ENCODE measurements at places on chromosomes 1 and 21.

DNA sequence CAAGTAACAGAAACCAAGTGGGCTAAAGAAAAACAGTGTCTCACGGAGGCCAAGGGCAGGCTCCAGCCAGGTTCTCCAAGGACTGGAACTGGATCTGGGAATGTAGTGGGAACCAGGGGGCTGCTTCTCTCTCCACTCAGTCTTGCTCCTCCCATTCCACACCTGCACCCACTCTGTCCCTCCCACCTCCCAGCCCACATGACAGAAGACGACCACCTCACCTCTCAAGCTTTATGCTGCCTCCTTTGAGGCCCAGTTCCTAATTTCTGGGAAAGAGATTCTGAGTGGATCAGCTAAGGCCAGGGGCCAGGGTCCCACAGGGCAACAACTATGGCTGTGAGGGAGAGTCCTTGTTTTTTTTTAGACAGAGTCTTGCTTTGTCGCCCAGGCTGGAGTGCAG, 18.8 kb upstream of the CEP85 start:
- DNase-seq = no peak

GRCh38 chr21:36093512-36093911, 23.7 kb downstream of the CBR1 start:
- no peak for DNase-seq

DNA sequence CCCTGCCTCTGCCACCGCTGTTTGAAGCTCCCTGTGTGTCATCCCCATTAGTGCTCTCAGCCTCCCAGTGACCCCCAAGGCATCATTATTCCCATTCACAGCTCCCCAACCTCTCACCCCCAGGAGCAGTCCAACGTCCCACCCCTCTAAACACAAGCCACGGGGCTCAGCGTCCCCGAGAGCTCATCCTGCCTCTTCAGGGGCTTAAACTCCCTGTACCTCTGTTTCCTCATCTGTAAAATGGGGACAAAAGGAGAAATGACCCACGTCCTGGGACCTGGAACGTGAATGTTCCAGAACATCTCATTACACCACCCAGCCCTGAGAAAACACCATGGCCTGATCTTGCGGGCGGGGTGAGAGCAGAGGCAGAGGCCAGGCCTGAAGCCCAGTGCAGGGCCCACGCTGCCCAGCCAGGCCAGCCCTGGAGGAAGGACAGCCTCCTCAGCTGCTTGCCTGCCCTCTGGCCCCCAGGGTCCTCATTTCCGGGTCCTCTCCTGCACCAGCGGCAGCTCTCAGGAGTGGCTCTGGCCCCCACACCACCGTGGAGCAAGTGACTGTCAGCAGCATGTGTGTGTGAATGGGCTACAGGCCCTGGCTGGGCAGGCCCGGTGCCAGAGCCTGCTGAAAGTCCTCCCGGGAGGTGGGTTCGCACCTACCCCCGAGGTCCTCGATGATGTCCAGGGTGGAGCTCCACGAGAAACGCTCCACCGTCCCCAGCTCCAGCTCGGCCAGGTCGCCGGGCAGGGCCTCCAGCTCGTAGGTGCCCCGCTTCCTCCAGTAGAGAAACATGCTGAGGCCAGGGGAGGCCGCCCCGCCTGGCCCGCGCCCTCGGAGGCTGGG, 14.1 kb upstream of the PLEKHG5 start:
- DNase-seq = no peak

DNA sequence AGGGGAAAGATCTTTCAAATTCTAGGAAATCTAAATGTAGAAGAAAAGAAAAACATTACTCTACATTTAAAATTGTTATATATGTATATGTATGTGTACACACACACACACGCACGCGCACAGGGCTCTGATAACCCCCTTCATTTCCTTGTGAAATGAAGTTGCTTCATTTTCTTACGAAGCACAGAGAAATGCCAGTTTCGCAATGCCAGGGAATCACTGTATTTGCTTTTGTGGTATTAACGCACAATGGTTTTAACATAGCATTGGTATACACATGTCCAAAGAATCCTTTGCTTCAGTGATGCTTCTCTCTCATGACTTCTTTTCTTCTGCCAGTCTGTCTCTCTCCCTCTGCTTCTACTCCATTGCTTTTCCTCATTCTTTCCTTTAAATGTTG, 8.4 kb upstream of the DDAH1 start:
- DNase-seq = no peak

DNA sequence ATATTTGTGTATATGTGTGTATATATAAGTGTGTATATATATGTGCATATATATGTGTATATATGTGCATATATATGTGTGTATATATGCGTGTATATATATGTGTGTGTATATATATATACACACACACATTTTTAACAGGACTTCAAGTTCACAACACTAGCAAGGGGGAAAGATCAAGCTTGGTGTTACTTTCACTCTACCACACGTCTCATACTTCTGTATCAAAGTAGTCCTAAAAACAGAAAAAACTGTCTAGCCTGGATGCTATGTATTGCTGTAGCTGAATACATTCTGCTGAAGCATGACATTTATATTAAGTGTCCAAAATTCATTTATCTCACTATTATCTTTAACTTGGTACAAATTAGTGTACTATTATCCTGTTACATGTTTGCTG, 17.9 kb upstream of the ATP6V1G3 start:
- DNase-seq = no peak

DNA sequence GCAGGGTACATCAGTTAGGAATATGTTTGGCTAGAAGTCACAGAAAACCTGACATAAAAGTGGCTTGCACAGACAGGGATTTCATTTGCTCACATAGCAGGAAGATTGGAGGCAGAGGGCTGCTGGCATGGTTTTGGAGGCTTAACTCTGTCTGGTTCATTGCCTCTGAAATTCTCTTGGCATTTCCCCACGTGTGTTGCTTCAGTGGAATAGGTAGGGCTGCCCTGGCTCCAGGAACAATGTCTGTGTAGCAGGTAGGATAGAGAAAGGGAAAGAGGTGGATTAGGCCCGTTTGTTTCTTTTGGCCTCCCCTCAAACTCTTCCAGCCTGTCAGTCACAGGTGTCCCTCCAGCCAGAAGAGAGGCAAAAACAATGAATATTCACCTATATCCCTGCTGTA, 20.5 kb upstream of the SIPA1L2 start:
- no peak for DNase-seq

GRCh38 chr1:111802110-111802509, 46.4 kb downstream of the DDX20 start:
- DNase-seq = no peak

GRCh38 chr21:38989379-38989744, 183.6 kb downstream of the ETS2 start:
- DNase-seq = no peak

GRCh38 chr1:36172983-36173382, 17.0 kb downstream of the MAP7D1 start:
- peak; percentile 73 for DNase-seq

DNA sequence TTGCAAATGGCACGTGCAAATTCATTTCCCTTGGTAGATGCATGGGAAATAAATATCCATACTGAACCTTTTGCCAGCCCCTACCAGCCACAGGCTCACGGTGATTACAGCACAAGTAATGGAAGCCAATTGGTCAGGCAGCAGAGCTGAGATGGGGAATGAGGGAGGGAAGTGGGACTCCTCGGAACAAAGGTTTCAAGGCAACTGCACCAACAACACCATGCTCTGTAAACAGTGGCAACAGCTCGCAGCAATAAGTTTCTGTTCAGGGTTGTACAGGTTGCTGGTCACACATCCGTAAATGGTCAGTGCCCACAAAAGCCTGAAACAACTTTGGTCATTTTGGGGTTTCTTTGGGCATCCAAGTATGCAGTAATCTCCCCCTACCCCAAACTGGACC, 62.7 kb upstream of the LPGAT1 start:
- no peak for DNase-seq

GRCh38 chr1:244328476-244328875, 123.2 kb downstream of the ADSS2 start:
- DNase-seq = no peak

- no peak for DNase-seq
Measured at GRCh38 chr1:164693564-164694359, 134.8 kb downstream of the PBX1 start.

GRCh38 chr1:83508485-83509151, 490.3 kb downstream of the TTLL7 start:
- peak; percentile 95 for DNase-seq

- DNase-seq = no peak
Measured at GRCh38 chr1:7640920-7641585, 130.0 kb upstream of the VAMP3 start.

- peak; percentile 5 for DNase-seq
Measured at GRCh38 chr21:27645285-27645684, 678.4 kb upstream of the ADAMTS5 start.

- no peak for DNase-seq
Measured at GRCh38 chr21:17708522-17709265, 96.0 kb upstream of the BTG3 start.

GRCh38 chr1:219350172-219350931, 176.7 kb downstream of the LYPLAL1 start:
- DNase-seq = no peak

- no peak for DNase-seq
Measured at GRCh38 chr1:171663854-171664575, 11.5 kb upstream of the MYOC start.

GRCh38 chr21:44548381-44548780, 2.9 kb downstream of the KRTAP10-2 start:
- no peak for DNase-seq

- peak; percentile 98 for DNase-seq
Measured at GRCh38 chr1:44799770-44800584, at the start of gene PLK3. PLK3 (plus strand) TSS chr1:44800377; CDS start chr1:44800464, 87 bp downstream.

DNA sequence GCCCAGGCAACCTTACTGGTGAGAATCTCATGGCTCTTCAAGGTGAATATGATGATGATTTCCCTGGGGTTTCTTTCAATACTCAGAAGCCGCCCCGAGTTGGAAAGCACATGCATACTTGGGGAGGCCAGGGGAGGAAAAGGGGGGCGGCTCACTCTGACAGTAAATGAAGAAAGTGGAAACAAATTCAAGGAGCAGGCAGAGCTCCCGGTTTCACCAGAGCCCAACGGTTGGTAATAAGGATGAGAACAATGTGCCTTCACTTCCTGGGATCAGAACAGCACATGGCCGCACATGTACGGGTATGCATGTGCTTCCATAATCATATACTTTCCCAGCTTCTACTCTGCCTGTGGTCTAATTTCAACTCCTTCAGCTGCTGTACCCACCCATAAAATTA, 3.8 kb upstream of the ARHGEF2 start:
- peak; percentile 27 for DNase-seq

- no peak for DNase-seq
Measured at GRCh38 chr1:19775317-19775716, 24.4 kb downstream of the TMCO4 start.

DNA sequence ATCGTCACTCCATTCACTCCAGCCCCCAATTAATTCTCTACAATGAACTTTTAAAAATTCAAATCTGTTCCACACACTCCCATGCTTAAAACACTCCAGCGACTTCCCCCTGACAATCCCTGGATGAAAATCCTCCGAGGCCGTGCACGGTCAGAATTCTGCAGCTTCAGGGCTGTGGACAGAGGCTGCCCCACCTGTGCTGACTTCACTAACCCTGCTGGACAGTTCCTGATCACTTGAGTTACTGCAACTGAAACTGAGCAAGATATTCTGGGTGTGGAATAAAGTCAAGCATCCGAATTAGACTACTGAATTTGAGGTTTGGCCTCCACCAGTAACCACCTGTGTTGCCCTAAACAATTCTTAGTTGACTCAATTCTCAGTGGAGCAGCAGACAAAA, 1.0 kb upstream of the JAK1 start:
- no peak for DNase-seq

GRCh38 chr21:36422279-36423098, 37.3 kb downstream of the CHAF1B start:
- peak; percentile 58 for DNase-seq

GRCh38 chr1:43447891-43448708, 5.6 kb downstream of the HYI start:
- DNase-seq = no peak

DNA sequence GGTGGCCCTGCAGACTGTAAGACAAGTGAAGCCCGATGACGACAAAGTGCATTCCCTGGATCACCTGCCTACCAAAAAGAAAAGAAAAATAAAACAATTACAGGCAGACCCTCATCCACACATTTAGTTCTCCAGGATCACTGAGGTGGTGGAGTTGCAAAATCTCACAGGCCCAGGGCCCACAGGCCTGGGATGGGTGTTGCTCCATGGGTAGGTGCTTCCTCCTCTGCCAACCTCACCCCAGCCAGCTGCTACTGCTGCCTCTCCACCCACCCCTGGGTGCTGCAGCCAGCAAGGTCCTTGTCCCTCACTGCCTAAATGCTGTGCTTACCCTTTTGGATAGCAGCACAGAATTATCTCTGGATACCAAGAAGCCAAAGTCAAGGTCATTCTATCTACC, 146.4 kb upstream of the GALNT2 start:
- DNase-seq = no peak

DNA sequence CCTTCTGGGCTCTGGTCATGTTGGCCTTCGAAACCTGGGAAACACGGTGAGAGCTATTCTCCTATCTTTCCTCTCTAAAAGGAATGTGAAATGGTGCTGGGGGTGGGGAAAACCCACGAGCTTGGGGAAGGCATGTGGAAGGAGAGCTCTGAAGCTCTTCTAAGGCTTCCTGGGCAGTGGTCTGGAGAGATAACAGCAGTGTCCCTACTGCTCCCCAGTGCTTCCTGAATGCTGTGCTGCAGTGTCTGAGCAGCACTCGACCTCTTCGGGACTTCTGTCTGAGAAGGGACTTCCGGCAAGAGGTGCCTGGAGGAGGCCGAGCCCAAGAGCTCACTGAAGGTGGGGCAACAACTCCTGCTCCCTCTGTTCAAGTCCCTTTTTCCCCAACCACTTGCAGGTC, 2.8 kb downstream of the USP21 start:
- no peak for DNase-seq

DNA sequence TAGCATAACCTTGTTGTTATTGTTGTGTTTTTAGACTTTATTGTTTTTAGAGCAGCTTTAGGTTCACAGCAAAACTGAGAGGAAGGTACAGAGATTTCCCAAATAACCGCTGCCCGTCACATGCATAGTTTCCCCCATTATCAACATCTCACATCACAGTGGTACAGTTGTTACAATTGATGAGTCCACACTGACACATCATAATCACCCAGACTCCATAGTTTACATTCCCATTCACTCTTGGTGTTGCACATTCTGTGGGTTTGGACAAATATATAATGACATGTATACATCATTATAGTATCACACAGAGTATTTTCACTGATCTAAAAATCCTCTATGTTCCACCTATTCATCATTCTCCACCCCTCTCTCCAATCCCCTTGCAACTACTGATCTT, 25.9 kb upstream of the TOR3A start:
- no peak for DNase-seq

GRCh38 chr21:25557180-25557579, 50.1 kb downstream of the MRPL39 start:
- DNase-seq = no peak
